Stimulated activated CD4-positive, alpha-beta T cell treated with anti-CD3 and anti-CD28 coated beads, TNF-alpha, amount 100 ng/mL, for 1 hour (primary cell): ENCODE measurements at places on chromosomes 1 and 21.

DNA sequence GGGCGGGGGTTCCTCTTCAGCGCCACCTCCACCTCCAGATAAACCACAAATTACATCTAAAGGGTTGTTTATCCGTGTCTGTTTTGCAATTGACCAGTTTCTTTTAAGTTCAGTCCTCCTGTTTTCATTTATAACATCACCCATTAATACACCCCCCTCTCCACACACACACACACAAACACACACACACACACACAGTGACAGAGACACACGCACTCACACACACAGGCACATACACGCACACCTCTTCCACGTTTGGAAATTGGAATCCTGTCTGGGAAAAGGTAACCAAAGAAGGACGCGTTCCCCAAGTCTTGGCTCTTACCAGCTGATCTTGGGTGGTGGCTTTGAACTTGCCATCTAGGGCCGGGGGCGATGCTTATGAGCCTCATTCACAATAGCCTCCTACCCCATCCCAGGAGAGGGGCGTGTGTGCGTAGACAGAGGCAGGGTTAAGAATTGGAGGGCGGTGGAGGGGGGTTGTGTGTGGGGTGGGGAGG, 442 bp upstream of the CSMD2 start:
- no peak for DNase-seq

- DNase-seq = no peak
Measured at GRCh38 chr1:38891753-38892152, 10.4 kb upstream of the GJA9 start.

GRCh38 chr1:179305450-179305849, 11.9 kb downstream of the SOAT1 start:
- no peak for DNase-seq

GRCh38 chr1:20555025-20555757, 2.8 kb downstream of the FAM43B start:
- DNase-seq = no peak

DNA sequence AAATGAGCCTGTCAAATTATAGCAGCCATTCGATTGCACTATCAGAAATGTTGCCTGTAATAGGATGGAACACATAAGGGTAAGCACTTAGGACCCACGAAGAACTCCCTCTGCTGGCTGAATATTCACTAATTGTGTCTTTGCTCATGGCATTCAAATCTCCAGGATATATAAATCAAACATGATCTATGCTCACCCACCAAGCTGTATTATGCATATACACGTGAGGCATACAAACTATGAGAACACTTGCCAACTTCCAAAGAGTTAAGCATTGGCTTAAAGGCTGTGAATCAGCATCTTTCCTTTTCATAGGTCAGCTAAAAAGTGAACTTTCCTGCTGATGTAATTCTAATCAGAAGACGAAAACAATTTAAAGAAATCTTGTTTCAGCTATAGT, 34.5 kb downstream of the TMPRSS15 start:
- DNase-seq = no peak

DNA sequence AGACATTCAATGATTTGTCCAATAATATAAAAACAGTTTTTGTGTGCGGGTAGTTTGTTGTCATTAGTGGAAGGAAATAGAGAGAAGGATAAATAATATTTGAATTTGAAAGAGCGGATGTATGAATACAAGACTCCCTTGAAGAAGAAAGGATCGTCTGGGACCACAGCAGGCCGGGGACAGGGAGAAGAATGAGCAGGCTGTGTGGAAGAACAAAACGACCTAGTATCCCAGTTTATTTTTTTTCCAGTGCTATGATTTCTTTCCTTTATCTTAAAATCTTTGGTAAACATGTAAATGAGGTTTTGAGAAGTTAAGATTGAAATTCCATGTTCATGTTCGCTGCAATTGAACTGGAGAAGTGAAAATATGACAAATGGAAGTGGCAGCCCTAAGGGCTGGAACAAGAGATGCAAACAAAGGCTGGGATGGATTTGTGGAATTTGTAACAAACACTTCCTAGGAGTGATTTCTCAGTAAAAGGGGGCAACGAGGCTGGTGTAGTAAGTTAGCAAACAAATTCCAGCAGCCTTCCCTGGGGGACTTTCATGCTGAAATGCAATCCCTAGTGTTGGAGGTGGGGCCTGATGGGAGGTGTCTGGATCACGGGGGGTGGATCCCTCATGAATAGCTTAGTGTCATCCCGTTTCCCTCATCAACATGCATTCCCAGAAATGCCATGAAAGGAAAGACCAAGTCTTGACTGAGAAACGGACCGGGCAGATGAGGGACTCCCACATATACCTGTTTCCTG, 10.2 kb upstream of the IFI16 start:
- DNase-seq = no peak

GRCh38 chr1:212975111-212975918, 25.0 kb downstream of the VASH2 start:
- no peak for DNase-seq

DNA sequence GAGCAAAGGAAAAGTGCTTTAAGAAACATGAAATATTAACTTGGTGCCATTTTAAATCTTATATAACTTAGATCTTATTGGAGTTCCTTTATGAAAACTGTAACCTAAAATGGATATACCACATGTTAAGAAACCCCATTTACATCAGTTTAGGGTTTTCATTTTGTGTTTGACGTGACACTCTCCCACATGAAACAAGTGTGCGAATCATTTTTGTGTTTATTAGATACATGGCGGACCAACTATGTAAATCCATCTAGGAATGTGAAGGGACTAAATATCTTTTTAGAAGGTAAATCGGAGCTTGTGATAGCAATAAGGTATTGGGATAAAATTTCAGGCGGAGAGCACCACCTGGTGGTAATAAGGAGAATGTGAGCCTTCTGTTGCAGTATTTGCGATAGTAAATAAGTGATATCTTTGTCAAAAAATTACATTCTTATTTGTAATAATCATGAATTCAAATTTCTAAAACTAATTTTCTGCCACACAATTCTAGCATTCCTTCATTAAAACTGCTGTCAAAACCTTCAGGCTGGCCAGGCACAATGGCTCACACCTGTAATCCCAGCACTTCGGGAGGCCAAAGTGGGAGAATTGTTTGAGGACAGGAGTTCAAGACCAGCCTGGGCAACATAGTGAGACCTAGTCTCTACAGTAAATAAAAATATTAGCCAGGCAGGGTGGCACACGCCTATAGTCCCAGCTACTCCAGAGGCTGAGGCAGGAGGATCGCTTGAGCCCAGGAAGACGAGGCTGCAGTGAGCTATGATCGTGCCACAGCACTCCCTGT, 31.3 kb downstream of the SMAP2 start:
- no peak for DNase-seq

DNA sequence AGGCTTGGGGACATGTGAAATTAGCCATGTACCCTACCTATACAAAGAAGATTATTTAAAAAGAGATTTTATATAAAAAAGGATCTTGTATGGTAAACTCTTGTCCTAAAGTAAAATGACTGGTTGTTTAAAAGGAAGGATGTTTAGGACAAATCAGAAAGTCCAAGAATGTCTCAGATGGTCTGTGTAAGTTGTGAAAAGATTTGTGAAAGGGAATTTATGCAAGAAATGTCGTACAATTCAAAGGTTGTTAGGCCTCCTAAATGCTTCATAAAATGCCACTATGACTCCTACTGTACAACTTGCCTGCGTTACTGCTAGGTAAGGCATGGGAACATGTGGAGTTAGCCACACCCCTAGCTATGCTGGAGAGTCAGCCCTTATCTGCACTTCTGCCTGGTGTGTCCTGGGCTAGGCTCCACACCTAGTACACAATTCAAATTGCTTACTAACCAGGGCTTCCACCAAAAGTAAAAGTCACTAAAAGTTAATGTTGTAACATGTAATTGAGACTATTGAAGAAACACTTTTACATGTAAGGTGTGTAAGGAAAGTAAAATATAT, 19.7 kb downstream of the PRDX6 start:
- DNase-seq = no peak

DNA sequence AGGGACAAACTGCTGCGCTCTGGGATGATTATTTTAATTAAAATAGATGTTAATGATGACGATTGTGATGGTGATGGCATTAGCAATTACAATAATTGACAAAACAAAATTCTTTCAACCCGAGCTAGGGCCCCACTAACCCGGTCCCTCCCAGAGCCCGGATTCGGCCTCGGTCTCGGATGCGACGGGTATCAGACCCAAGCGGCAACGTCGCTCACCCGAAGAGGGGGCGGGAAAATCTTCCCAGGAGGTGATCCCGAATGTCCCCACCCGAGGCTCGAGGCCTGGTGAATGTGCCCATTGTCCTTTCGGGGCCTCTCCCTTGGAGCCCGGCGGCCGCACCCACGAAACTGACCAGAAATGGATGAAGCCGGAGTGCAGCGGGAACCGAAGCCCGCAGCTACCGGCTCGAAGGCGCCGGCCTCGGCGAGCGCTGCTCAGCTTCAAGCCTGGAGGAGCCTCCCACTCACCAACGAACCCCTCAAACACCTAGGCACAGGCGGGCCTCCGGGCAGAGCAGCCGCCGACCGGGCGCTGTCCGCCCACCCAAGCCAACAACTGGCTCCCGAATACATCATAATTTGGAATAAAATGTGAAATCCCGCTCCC, 1.2 kb downstream of the TAL1 start:
- DNase-seq = no peak

- DNase-seq = no peak
Measured at GRCh38 chr1:97063532-97063931, 341.9 kb downstream of the PTBP2 start.

GRCh38 chr1:226687426-226687825, 51.7 kb downstream of the ITPKB start:
- DNase-seq = no peak

- no peak for DNase-seq
Measured at GRCh38 chr1:213415691-213416380, 364.8 kb downstream of the RPS6KC1 start.

GRCh38 chr1:160576390-160576789, 2.9 kb downstream of the CD84 start:
- no peak for DNase-seq

DNA sequence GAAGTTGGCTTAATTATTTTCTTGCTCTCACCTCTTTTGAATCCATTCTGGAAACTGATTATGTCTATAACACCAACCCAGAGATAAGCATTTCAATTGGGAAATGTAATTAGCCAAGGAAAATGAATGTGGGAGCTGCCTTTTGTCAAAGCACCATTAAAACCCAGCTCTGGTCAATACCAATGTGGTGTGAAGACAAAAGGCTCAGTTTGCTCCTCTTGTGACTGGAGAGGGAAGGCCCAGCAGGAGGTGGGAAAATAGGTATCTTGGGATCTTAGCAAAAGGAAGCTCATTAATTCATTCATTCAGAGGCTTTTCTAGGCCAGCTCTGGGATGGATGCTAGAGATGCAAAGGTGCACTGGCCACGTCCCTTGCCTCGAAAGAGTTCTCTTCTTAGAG, 75.0 kb upstream of the SELENON start:
- DNase-seq = no peak

GRCh38 chr1:26399034-26399433, 11.6 kb upstream of the LIN28A start:
- DNase-seq = no peak

DNA sequence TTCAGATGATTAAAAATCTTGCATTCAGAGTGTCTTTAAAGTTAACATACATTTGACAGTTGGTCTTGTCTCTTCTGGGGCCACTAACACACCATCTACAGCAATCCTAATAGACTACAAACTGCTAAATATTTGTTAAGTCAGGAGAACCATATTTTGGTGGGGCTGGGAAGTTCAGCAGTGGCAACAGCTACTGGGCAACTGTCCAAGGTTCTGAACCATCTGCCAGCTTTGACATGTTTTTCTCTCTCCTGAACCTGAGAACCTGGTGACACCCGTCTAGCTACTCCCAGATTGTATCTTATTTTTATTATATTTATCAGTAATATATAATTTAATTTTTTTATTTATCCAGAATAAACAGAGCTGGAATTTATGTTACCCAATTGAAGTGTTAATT, 199.0 kb upstream of the DPYD start:
- DNase-seq = no peak

GRCh38 chr1:164694505-164694904, 135.5 kb downstream of the PBX1 start:
- no peak for DNase-seq

- DNase-seq = no peak
Measured at GRCh38 chr1:21189906-21190500, 13.3 kb upstream of the EIF4G3 start.

DNA sequence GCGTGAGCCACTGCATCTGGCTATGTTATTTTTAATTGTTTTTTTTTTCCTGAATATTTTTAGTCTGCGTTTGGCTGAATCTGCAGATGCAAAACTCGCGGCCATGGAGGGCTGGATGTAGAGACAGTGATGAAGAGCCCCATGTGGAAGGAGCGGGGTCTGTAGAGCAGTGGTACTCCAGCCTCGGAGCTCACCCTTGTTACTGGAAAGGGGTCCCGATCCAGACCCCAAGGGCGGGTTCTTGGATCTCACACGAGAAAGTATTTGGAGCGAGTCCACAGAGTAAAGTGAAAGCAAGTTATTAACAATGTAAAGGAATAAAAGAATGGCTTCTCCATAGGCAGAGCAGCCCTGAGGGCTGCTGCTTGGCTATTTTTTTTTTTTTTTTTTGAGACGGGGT, 2.7 kb downstream of the TRPM2 start:
- DNase-seq = no peak

- no peak for DNase-seq
Measured at GRCh38 chr1:215830226-215830810, 263.2 kb downstream of the KCTD3 start.

- no peak for DNase-seq
Measured at GRCh38 chr1:26768755-26769154, 19.0 kb upstream of the PIGV start.

GRCh38 chr1:15620902-15621682, 3.8 kb downstream of the DDI2 start:
- no peak for DNase-seq

- DNase-seq = no peak
Measured at GRCh38 chr1:67717876-67718275, 32.9 kb downstream of the GADD45A start.

DNA sequence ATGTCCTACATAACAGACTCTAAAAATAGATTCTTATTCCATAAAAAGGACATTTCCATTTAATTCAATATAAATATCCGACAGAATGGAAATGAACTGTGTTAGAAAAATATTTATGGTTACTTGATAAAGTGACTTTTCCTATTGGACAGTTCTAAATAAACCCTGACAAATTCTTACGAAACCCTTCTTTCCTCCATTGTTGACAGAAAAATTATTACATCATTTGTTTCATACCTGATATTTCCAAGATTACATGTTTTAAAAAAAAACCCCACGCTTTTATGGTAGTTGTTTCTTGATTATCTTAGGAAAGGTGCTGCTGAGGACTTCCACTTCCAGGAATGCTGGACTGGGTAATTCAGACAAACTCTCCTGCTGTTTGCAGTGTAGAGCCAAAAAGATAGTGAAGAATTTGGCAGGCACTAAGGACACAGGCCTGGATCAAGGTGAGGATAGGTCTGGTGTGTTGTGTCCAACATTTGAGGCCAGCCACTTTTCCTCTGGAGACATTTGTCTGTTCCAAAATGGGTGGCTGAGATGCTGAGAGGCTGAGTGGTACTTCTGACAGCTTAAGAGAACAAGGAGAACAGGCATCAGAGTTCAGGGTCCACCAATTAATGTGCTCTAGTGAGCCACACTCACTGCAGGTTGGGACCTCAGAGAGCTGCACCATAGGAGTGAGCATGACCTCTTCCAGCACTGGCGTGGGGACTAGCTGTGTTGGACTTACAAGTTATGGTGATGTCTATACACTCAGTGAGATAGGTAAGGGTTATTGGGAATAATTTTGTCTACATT, 7.0 kb upstream of the C1orf116 start:
- DNase-seq = no peak

- DNase-seq = no peak
Measured at GRCh38 chr1:59315529-59316463, 18.9 kb downstream of the FGGY start.
